ENCODE measurements at places on chromosomes 7 and 10.
A peak's percentile ranks its signal among the peaks of the same experiment; 100 is the strongest.

DNA sequence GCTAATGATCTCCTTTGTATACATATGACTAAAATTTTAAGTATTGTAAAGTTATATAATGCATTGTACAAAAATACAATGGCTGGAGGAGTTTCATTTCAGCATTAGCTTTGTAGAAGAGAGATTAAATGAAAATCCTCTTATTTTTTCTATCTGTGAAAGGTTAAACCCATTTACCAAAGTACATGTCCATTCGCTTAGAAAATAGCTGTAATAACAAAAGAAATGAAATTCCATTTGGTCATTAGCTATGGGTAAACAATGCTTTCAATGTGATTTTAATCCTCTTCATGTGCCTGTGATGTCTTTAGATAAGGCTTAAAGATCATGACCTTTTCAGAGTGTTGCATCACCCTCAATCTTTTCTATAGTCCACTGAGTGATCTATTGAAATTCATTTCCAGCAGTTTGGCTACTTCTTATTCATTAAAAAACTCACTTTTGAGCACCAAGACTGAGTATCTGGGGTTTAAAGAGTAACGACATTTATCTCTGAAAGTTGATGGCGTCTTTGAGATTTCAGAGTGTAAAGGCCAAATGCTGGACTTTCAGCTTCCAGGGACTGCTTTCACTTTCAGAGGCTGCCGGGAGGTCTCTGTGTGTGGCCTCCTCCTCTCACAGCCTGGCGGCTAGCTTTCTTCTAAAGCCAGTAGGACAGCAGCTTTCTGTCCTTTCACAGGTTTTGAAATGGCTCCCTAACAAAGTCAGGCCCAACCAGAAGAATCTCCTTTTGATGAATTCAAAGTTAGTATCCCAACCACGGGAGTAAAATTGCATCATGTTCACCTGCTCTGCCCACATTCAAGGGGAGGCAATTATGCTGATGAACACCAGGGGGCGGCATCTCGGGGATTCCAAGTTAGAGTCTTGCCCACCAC, 701.4 kb upstream of the COBL start:
- no peak for DNase-seq

DNA sequence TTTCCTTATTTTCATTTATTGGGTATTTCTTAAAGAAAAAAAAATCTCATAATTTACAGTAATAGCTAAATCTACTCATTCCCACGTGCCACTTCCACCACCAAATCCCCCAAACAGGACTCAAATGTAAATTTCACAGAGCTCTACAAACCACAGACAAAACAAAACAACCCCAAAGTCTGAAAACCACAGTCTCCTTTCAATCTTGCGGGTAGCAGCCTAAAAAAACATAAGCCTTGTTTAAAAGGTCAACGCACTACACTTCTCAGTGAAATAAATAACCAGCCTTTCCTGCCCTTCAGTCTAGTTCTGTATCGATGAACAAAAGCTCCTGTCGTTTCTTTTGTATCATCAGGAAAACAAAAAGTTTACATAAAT, 121.8 kb upstream of the AFAP1L2 start:
- no peak for DNase-seq

- no peak for DNase-seq
Measured at GRCh38 chr7:34277016-34277802, 371.9 kb downstream of the BMPER start.

GRCh38 chr10:77641788-77642397, 4.3 kb upstream of the KCNMA1 start:
- peak; percentile 17 for DNase-seq

DNA sequence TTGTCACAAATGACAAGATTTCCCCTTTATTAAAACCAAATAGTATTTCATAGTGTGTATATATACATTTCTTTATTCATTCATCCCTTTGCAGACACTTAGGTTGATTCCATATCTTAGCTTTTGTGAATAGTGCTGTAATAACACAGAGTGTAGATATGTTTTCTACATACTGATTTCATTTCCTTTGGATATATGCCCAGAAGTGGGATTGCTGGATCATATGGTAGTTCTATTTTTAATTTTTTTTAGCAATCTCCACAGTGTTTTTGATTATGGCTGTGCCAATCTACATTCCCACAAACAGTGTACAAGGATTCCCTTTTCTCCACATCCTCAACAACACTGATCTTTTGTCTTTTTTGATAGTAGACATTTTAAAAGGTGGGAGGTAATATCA, 46.4 kb downstream of the CSTF2T start:
- DNase-seq, result no peak

DNA sequence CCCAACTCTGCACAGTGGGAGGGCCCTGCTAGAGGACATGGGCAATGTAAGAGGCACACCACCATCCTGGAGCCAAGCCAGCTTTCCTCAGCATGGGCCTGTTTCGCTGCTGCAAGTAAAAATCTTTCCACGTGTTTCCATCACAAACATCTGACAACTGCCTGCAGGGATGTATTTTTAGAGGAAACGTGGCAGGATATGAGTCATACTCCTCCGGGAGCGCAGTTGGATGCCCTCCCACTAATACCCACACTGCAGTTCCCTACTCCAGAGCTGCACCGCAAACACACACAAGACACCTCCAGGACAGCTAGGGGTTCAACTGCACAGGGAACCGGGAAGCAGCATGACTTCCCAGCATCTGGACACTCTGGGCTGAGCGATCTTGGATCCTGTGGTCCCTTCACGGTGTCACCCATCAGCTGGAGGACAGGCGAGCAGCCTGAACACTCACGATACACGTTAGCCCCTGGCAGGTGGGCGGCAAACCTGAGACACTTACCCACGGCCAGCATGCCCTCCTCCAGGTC, 26.1 kb downstream of the PLAC9 start:
- DNase-seq, result no peak

GRCh38 chr10:11849911-11850310, 26.8 kb downstream of the PROSER2 start:
- DNase-seq, result no peak

DNA sequence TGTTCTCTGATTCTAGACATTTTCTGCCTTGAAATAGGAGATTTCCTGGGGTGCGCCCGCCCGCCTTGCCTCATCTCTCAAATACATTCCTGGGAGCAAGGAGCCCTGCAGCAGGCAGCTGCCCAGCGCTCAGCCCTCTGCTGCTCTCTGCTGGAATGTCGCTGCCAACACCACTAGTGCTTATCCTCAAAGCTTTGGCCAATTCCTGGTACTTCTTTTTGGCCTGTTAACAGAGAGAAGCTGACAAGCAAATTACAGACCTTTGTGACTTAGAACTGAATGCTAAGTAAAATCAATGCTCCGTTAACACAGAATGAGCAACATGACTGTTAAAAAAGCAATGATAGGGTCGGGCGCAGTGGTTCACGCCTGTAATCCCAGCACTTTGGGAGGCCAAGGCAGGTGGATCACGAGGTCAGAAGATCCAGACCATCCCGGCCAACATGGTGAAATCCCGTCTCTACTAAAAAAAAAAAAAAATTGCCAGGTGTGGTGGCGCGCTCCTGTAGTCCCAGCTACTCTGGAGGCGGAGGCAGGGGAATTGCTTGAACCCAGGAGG, 41.9 kb upstream of the SYPL1 start:
- peak; percentile 33 for DNase-seq

- DNase-seq, result no peak
Measured at GRCh38 chr7:17932770-17933169, 7.5 kb downstream of the SNX13 start.

Data from stimulated activated CD8-positive, alpha-beta memory T cell treated with anti-CD3 and anti-CD28 coated beads, Interleukin-7, amount 100 ng/mL, for 48 hours (primary cell).